ENCODE measurements at places on chromosomes 2 and 18.

- DNase-seq, result no peak
Observed at GRCh38 chr2:68456198-68456597, 10.9 kb downstream of the FBXO48 start.

- DNase-seq, result no peak
Observed at GRCh38 chr2:127012215-127012614, 94.7 kb downstream of the BIN1 start.

DNA sequence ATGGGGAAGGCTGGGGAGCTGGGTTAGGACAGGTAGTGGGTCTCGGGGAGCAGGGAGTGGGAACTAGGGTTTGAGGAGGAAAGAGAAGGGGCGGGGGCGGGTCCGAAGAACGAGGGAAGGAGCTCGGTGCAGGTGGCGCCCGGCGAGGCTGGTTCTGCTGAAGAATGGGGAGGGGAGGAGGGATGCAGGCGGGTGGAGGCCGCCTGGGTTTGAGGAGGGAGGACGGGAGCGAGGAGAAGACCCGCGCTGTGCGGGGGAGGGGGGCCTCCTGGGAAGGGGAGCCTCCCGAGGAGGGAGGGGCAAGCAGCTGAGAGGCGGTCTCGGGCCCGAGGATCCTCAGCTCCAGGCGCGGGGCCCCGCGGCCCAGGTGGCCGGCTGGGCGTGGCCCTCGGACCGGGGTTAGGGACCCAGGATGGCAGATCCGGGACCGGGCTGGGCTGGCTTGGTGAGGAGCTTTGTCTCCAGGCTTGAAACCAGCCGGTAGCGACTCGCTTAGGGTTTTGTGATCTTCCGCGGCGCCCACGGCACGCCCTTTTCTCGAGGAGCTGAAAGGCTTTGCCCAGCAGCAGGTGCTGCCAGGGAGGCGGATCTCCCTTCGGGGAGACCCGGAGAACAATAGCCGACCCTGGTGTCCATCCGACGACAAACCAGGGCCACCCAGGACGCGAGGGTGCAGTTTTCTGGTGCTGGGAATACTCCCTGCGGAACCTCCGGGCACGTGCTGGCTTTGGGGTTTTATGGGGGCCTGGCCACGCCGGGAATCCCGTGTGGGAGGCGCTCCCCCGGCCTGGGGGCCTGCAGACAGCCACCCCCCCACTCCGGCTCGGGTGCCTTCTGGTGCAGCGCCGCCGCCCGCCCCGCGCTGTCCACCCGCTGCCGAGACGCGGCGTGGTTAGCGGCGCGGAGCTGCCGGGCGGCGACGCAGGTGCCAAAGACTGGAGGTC is 1.4 kb downstream of the DPYSL5 start:
- DNase-seq, result no peak

DNA sequence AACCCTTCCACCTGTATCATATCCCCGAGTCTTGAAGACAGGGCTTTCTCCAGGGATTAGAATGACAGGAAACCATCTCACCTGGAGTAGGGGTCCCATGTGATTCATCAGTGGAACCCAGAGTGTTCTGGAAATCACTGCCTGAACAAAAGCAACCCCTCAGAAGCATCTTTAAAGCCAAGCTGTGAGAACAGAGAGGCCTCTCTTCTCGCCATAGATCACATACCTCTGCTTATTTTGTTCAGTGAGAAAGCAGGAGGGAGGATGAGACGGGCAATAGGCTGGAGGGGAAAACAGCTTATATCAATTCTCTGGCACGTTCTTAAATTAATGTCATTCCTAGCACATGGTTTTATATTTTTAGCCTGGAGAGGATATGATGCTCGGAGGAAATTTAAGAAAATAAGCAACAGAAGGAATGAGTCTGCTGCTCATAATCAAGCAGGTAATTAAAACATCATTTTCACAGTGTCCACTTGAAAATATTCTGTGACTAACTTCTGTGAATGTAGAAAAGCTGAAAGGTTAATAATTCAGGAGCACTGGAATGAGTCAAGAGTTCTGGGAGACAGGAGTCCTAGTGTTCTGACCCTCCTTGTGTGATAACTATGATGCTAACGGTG is 213.6 kb upstream of the SP5 start:
- DNase-seq, result no peak

- no peak for DNase-seq
Observed at GRCh38 chr2:102603904-102604303, 15.4 kb upstream of the SLC9A2 start.

DNA sequence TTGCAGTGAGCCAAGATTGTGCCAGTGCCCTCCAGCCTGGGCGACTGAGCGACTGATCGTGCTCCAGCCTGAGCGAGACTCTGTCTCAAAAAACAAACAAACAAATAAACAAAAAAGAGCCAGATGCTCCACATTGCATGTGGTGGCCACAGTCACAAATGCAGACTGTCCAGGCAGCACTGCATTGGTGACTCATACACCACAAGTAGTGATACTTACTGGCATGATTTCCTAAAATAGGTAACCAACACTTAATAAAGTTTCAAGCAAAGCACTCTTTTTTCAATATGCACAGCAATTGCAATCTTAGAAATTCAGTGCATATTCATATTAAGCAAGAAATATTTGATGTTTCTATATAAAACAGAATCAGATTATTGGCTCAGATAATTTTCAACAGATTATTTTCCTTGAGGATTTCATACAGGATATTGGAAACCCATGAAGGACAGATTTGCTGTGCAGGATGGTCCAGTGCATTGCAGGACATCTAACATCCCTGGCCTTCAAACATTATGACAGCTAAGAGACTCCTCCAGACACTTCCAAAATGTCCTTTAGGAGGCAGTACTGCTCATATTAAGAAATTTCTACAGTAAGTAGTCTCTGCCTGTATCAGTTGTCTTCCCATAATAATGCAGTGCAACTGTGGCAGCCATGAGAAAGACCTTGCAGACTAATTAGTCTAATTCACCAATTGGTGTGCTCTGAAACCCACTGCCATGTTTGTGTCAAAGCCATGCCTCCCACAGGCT is 10.5 kb upstream of the SLC1A4 start:
- DNase-seq, result peak; percentile 1

GRCh38 chr2:188664951-188665595 is 309.1 kb upstream of the COL3A1 start:
- DNase-seq, result no peak

DNA sequence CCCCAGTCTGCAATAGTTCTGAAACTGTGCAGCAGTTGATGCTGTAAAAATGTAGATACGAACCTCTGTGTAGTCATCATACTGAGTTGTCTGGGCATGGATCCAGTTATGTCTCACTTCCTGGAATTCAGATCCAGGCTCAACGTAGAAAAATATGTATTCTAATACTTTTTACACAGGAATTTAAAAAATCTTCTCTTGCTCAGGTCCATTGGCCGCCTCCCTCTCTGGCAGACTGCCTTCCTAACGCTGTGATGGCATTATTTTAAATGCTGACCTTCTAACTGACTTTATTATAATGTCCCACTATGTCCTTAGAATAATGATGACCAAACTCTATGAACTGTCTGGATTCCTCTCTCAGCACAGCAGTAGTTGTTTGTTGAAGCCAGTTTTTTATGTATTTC is 119.6 kb downstream of the FEZ2 start:
- no peak for DNase-seq

- DNase-seq, result peak; percentile 17
Observed at GRCh38 chr18:49819823-49820671, 6.7 kb upstream of the ACAA2 start.

DNA sequence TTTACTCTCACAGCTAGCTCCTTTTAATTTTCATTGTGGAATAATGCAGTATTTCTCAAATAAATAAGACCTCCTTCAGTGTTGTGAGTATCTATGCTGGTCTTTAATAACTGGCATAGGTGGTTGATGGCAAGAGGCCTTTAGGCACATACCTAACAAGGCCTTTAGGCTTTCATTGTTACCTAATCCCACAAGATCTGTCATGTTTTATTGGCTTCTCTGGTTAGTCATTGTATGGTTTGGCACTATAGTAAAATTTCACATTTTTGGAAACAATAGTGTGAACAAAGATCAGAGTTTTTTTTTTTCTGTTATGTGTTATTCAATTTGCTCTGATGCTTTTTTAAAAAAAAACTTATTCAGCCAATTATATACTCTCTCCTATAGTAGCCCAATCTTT is 89.8 kb upstream of the NEUROD1 start:
- DNase-seq, result no peak

- no peak for DNase-seq
Observed at GRCh38 chr2:119820275-119820674, 60.6 kb downstream of the PTPN4 start.

DNA sequence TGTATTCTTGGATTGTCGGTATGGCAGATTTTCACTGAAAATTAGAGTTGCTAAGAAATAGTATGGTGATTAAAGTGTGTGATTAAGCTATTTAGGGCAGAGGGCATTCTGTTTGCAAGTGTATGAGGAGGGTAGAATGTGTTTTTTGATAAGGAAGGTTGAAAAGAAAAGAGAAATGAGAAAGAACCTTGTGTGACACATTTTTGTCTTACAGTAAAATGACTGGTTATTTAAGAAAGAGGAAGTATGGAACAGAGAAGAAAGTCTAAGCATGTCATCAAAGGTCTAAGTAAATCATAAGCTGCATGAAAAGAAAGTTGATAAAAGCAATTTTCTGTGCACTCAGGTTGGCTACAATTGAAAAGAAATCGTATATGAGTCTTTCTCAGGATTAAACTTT is 5.2 kb upstream of the RSAD2 start:
- DNase-seq, result no peak

DNA sequence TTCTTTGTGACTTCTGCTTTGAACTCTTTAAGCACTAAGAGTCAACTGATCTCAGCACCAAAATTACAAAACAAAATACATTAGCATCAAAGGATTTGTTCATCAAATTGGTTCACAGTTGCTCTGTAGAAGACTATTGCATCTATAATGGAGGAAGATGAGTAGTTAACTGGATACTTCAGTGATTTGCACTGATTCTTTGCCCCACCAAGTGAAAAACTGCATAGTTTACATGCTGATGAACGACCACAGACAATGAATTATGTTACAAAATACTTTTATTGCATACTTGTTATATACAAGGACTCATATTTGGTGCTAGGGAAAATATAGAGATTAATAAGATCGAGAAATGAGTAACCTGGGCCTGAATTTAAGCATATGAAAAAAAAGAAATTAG is 107.2 kb downstream of the SCG2 start:
- no peak for DNase-seq

GRCh38 chr2:222582928-222583327 is 73.0 kb downstream of the FARSB start:
- no peak for DNase-seq
